ENCODE measurements at places on chromosomes 7 and 10. TPM values are rescaled to one million over a fixed set of nuclear protein-coding genes. Genes with fewer than 3 reads are reported as not detected.
A peak's percentile ranks its signal among the peaks of the same experiment; 100 is the strongest.

CFAP69 gene
- 1.1 TPM for total RNA-seq

NOC3L gene
- 32.9 TPM for total RNA-seq

IL6 gene
- total RNA-seq, result 1.0 TPM

ECHS1 gene
- total RNA-seq, result 95.4 TPM

GRCh38 chr7:158400601-158401225, 186.9 kb downstream of the PTPRN2 start:
- DNase-seq, result no peak

DNA sequence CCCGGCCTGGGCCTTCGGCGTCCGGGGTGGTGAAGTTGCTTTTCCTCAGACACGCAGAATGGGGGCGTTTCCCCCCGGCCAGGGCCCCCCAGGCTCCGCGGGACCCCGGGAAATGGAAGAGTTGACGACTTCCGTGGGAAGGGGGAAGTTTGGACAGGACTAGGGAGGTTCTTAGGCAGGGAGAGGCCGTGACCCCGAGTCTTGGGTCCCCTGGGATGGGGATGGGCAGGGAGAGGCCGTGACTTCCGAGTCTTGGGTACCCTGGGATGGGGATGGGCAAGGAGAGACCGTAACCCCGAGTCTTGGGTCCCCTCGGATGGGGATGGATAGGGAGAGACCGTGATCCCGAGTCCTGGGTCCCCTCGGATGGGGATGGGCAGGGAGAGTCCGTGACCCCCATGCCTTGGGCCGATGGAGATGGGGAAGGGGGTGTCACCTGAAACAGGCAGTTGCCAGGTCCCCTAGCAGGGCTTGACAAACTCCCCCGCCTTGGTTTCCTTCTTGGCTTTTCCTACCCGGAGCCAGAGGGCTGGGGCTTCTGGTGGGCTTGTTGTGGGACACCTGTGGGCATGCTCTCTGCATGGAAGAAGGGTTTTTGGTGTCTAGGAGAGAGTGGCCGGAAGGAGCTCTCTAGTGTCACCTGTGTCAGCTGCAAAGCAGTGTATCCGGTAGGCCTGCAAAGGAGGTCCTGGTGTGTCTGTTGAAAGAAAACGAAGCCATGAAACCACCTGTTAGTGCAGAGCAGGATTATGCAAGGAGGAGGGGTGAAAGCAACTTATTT, 1.1 kb downstream of the TRRAP start:
- DNase-seq, result peak; percentile 39

GRCh38 chr7:120802751-120803150, 55.2 kb downstream of the TSPAN12 start:
- no peak for DNase-seq

- no peak for DNase-seq
These were observed 43.7 kb upstream of the WAC start for GRCh38 chr10:28489206-28489605.

DNA sequence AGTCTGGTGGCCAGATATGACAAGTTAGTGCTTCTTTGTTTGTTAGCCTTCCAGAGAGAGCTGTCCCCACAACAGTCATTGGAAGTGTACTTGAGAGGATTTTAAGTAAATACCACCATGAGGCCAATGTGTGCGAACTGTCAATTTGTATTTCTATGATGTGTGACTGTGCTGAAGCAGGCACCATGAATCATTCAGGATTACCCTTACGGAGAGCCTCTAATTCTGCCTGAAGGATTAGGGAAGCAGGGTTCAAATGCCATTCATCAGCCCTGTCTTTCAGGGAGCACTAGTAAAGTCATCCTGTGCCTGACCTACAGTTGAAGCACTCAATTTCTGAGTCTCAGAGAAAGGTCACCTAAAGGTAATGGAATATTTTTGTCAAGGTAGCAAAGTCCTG, 109.3 kb downstream of the GATA3 start:
- DNase-seq, result no peak

DNA sequence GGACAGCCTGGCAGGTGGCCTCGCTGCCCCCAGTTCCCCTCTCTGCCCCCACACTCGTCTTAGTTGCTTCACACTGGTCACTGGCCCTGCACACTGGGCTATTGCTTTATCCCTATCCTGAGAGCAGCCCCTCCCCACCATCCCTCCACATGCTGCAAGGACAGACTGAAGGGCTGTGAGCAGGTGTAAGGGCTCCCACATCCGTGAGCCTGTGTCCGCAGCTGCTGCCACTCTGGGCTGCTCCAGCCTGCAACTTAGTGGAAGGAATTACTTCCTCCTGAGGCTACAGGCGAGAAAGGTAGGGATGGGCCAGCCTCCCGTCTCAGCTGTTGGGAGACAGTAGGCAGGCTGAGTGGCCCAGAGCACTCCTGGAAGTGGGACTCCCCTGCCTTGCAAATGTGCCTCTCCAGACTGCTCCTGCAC, 3.8 kb downstream of the RARRES2 start:
- no peak for DNase-seq

DNA sequence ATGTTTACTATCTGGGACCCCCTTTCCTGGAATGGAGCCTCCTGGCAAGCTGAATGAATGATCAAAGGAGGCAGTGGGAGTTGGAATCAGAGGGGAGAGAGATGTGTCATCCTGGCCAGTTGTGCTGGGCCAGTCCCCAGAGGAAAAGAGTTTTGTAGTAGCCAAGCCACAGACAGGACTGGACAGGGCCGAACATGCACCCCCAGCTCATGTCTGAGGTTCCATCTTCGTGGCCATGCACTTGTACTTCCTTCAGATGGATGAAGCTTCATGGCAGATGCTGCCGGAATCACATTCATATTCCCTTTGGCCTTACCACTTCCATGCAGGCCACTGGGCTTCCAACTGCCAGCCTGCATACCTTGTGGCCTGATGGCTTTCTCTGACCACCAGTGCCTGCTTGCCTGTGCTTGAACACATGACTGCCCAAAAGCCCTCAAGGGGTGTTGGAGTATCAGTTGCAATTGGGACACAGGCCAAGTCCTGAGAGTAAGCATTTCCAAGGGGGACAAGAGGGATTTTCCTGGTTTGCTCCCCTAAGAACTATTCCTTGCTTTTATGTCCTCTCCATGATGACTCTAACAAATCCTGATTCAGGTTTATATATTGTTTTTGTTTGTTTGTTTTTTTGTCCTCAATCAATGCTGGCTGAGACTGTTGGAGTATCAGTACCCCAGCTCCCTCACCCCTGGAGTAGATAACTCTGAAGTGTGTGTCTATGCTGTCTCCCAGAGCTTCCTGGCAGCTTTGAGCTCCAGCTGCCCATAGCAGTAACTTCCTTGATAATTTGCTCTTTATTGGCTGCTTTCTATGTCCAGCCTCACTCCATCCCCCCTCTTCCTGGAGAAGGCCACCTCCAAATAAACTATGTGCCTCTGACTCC, 63.6 kb downstream of the TMEM130 start:
- no peak for DNase-seq

DNA sequence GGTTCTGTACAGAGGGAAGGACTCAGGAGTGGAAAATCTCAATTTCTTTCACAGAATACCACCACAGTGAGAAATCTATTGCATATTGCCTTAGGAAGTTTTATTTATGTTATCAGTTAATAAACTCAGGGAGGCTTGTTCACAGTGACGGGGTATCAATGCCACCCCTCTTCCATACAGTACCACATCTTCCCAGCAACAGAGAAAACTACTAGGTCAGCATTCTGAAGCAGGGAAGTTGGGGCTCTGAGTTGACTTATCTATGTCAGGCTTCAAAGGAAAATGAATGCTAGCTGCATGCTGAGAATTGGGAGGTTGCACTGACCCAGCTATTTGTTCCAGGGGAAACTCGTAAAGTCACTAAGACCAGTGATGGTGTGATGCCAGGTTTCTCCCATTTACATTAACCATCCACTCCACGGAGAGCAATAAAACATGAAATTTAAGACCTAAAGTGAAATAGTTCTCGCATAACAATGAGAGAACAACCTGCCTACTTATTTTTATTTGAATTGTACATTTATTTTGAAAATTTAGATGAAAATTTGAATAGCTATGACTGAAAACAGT, 266.7 kb downstream of the RNLS start:
- no peak for DNase-seq

DNA sequence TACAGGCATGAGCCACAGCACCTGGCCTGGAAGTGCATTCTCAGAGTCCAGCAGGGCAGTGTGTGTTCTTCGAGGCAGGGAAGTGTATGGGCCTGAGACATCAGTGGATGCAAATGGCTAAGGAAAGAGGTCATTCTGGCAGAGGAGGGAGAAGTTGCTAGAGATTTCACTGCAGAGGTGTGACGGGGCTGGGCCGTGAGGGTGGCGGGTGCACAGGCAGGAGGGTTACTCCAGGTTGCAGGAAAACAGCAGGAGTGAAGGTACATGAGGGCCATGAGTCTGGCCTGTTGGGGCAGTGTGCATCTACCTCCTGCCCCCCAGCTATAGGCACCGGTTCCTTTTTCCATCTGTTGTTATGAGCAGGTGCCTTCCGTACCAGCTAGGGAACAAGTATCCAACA, 29.3 kb downstream of the COL26A1 start:
- no peak for DNase-seq

Data from dermis blood vessel endothelial cell (primary cell).